Lower lobe of right lung (tissue), 2 donors: ENCODE measurements at places on chromosomes 1 and 21. TPM values are rescaled to one million over a fixed set of nuclear protein-coding genes. Genes with fewer than 3 reads are reported as not detected.

The GUCA2B gene
- total RNA-seq: not detected

The AKNAD1 gene
- total RNA-seq: 1.3 TPM

The PGLYRP4 gene
- 0.30 TPM for total RNA-seq

The LRRC42 gene
- total RNA-seq: 16.5 TPM

The LCE2A gene
- not detected for total RNA-seq

The SPRR2F gene
- total RNA-seq: not detected

The RIMKLA gene
- total RNA-seq: 7.1 TPM

The CLEC20A gene
- total RNA-seq: not detected

The RYR2 gene
- 4.8 TPM for total RNA-seq

The MAN1C1 gene
- 20.4 TPM for total RNA-seq

The TNFRSF4 gene
- total RNA-seq: 3.0 TPM

The MCOLN3 gene
- 7.6 TPM for total RNA-seq
